Stimulated activated CD4-positive, alpha-beta T cell treated with anti-CD3 and anti-CD28 coated beads, Interleukin-1b, Interleukin-23, amount 100 ng/mL, for 1 hour (primary cell): ENCODE measurements at places on chromosomes 5 and 9.

GRCh38 chr5:119021149-119021732 lies 32.9 kb upstream of the DTWD2 start:
- DNase-seq, result no peak

- DNase-seq, result no peak
Measured at GRCh38 chr5:113031104-113031503, 54.5 kb downstream of the DCP2 start.

- no peak for DNase-seq
Measured at GRCh38 chr5:40733879-40734563, 21.7 kb downstream of the TTC33 start.

GRCh38 chr9:131465401-131465800 lies 37.3 kb upstream of the POMT1 start:
- no peak for DNase-seq

GRCh38 chr5:78293851-78294247 lies 649 bp downstream of the AP3B1 start:
- DNase-seq, result no peak

DNA sequence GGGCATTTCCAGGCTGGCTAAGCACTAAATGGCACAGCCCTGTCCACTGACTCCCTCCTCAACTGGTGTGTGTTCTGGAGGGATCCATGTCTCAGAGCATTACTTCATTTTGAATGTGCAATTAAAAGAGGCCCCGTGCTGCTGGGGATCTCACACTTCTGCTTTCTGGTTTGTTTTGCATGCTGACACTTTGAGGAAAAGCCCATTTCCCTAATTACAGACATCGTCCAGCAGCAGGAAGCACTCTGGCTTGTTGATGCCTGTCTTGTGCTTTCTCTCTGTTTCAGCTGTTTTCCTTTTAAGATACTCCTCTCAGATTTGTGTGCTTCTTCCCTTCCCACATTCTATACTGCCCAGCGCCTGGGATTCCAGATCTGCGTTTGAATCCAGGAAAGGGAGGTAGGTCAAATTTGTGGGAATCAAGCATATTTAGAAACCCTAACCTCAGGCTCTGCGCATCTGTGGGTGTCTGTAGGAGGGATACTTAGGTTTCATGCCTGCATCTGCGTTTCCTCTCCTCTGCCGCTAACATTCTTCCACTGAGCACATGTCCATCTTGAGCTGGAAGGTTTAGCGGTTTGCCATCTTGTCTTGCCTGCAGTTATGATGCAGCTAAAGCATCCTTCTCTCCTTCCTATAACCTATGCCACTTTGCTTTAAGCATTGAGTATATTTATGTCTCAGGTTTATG lies 25.7 kb downstream of the SYK start:
- no peak for DNase-seq

DNA sequence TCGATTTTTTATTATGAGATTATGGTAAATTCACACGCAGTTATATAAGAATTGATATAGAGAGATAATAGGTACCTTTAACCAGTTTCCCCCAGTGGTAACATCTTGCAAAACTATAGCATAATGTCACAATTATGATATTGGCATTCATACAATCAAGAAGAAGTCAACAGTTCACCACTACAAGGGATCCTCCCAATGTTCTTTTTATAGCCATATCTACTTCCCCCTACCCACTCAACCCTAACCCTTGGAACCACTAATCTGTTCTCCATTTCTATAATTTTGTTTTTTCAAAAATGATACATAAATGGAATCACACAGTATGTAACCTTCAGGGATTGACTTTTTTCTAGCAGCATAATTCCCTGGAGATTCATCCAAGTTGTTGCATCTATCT lies 9.8 kb downstream of the ACTL7B start:
- DNase-seq, result no peak

DNA sequence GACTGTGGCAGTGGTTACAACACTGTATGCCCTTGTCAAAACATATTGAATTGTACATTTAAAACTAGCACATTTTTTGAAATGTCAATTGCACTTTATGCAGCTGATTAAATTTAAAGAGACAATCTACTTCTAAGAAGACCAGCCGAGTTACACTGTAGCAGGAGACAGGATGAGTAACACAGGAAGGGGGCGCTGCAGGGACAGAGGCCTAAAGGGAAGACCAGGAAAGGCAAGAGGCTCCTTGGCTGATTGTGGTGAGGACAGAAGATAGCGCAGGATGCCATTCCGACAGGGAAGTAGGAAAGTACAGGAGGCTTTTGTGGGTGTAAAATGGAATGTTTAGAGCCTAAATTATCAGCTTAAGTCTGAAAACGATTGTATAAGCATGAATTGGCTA lies 28.2 kb upstream of the PPP2R2B start:
- DNase-seq, result no peak

DNA sequence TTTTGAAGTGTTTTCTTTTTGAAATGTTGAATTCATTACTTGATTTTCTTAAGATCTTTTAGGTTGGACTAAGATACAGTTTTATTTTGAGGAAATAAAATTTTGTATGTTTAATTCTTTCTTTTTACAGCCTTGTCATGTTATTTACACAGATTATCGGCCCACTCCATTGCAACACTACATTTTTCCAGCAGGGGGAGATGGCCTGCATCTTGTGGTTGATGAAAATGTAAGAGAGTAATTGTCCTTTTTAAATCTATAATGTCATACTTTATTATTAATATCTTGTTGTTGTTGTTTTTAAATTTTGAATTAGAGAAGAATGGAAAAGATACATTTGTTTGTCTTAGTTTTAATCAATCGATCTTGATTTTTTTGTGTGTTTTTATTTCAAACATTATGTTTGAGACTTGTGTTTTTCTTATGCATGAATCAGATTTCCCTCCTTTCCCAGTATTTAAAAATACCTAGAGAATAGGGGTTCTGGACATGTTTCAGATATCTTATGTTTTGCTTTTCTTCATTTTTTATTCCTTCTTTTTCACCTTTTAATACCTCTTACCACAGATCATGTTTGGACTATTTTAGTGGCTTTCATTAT lies 36.7 kb downstream of the MTREX start:
- peak; percentile 50 for DNase-seq

GRCh38 chr9:16105168-16106020 lies 552.6 kb downstream of the CCDC171 start:
- no peak for DNase-seq

GRCh38 chr9:9004810-9005209 lies 1205.2 kb upstream of the DMAC1 start:
- DNase-seq, result no peak

- no peak for DNase-seq
Measured at GRCh38 chr5:15798006-15798405, 298.0 kb downstream of the FBXL7 start.

GRCh38 chr5:110738503-110738811 lies 350 bp upstream of the SLC25A46 start:
- DNase-seq, result no peak

- no peak for DNase-seq
Measured at GRCh38 chr5:72427488-72428437, 79.4 kb downstream of the ZNF366 start.

DNA sequence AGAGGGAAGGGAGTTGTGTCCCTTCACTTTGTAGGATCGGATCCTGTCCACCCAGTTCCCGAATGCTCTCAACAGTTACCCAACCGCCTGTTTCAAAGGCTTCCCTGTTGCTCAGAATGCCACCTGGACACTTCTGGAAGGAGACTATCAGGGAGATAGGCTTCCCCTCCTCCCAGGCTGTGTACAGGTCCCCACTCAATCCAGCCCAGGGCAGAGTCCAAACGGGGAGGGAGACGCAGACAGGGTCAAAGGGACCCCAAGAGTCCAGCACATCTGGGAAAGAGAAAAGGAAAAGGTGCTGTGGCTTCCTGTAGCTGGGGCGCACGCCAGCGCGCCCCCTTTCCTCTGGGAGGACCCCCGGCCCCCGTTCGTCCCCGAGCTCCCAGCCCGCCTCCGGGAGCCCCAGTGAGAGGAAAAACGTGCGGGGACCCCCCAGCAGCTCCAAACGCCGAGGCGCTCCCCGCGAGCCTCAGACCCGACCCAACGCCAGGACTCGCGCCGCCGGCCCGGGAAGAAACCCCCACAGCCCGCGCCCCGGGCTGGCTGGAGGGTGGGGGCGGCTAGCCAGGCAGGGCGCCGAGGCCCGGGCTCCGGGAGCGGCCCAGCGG lies 640 bp downstream of the SURF4 start:
- DNase-seq, result no peak

DNA sequence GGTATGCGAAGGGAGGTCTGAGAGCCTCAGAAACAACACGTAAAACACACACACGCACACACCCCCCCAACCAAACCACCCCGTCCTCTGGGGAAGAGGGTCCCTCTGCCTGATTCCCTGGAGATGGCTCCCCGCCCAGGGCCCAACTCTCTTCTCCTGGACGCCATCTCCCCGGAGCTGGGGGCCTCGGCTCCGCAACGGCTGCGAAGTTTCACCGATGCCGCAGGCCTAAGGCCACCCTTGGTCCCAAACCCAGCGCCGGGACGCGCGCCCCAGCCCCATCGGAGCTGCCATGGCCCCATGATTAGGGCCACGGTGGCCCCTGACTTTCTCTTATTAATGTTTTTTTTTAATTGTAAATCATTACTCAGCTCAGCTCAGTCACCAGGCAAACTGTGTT lies 181.4 kb upstream of the TBCA start:
- no peak for DNase-seq

DNA sequence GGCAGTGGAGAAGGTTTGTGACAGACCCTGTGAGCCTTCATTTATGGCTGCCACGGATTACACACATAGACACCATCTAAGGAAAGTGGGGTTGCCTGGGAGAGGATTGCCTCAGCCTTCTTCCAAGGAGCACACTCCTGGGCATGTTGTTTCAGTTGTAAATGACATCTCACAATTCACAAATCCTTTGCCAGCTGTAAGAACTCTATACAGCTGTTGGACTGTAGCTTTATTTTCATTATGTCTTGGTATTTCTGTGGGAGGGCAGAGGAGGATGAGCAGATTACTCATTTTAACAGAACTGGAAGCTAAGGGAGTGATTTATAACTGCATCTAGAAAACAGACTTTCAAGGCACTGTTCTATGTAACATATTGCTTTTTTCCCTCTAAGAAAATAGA lies 25.6 kb downstream of the MELK start:
- no peak for DNase-seq
